ENCODE measurements at places on chromosomes 4 and X. TPM values are rescaled to one million over a fixed set of nuclear protein-coding genes. Genes with fewer than 3 reads are reported as not detected.

Gene SFRP2
- total RNA-seq: not detected

Gene FGF13
- 58.0 TPM for total RNA-seq

Gene TRIML2
- not detected for total RNA-seq

Gene GAGE12H
- not detected for total RNA-seq

Gene DGAT2L6
- not detected for total RNA-seq

Gene OPN1MW2
- not detected for total RNA-seq

Gene GPR34
- total RNA-seq: not detected

Gene NAA11
- not detected for total RNA-seq

Gene ZFP92
- under 0.01 TPM for total RNA-seq

Gene PDE6B
- 0.63 TPM for total RNA-seq

Gene SMIM31
- not detected for total RNA-seq

Gene CTPS2
- 9.5 TPM for total RNA-seq

Gene TLR2
- 0.32 TPM for total RNA-seq

Gene GAB3
- total RNA-seq: 2.0 TPM

Gene HTR2C
- total RNA-seq: not detected

Gene TMPRSS11D
- total RNA-seq: under 0.01 TPM

Gene P2RY10
- not detected for total RNA-seq

Gene GABRE
- 5.2 TPM for total RNA-seq

Gene CAPN6
- total RNA-seq: not detected

Gene CHRDL1
- 3.8 TPM for total RNA-seq

Gene GYPA
- not detected for total RNA-seq

Gene NWD2
- under 0.01 TPM for total RNA-seq

Gene PDCL2
- not detected for total RNA-seq

Gene ADH1C
- 6.1 TPM for total RNA-seq

Gene EVC
- 42.9 TPM for total RNA-seq

Gene CNOT6L
- 8.0 TPM for total RNA-seq

Gene SMIM43
- 14.8 TPM for total RNA-seq

Gene MUC7
- not detected for total RNA-seq

Gene NPFFR2
- total RNA-seq: not detected

Gene CCSER1
- total RNA-seq: not detected

Gene SLC34A2
- total RNA-seq: not detected

Gene COX7B2
- total RNA-seq: not detected

Gene SNX12
- 65.1 TPM for total RNA-seq

Gene SPP1
- total RNA-seq: 0.09 TPM

Gene WAS
- total RNA-seq: 0.26 TPM

Gene AWAT2
- not detected for total RNA-seq

Gene TGIF2LX
- total RNA-seq: not detected

Gene MAGED1
- total RNA-seq: 53.8 TPM

Gene TAF7L
- 0.95 TPM for total RNA-seq

Gene NHSL2
- 9.5 TPM for total RNA-seq

Gene GAGE13
- not detected for total RNA-seq

Gene SSX4B
- not detected for total RNA-seq
